NCI-H2107 (cell line): ENCODE measurements at places on chromosomes 7 and 10.

- DNase-seq = peak; percentile 13
These were observed 346.0 kb upstream of the BMPER start for GRCh38 chr7:33559324-33559710.

GRCh38 chr10:127337801-127338200 lies 141.4 kb upstream of the INSYN2A start:
- no peak for DNase-seq

GRCh38 chr7:31419505-31420055 lies 79.1 kb upstream of the NEUROD6 start:
- DNase-seq = no peak

DNA sequence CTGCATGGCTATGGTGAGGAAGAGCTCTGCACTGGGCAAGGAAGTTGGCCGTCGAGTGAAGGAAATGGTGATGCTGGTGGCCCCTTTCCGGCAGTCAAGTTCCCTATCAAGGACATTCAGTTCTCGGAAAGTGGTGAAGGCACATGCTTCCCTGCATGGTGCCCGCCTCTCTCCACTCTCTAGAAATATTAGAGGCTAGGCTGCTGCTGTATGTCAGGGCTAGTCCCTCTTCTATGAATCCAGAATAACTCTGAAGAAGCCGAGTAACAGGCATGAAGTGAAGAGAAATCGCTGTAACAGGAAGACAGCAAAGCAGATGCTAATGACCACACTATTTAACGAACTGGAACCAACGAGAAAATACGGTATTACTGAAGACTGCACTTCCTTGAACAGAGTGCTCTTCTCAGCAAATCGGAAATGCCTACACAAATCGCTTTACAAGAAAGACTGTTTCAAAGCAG lies 5.4 kb downstream of the IDI1 start:
- DNase-seq = no peak
